Putamen (tissue), 1 donor: ENCODE measurements at places on chromosomes 12 and 14.

GRCh38 chr14:51121096-51121495 is 26.2 kb upstream of the TRIM9 start:
- DNase-seq = no peak

DNA sequence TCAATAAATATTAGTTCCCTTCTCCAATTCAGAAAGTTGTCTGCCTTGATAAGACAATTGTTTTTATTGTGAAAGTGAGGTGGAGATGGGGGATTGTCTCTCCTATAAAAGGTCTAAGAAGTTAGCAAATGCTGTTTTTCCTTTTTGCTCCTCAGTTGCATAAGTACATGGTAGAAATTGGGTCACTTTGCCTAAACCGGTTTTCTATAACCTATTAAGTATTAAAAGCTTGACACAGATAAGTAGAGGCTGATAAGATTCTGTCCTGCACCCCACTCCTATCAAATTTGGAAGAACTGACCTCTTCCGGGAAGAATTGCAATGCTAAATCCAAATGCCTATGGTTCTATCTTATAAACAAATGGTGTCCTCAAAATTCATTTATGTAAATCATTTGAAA is 7.0 kb downstream of the SLCO1B1 start:
- DNase-seq = no peak

DNA sequence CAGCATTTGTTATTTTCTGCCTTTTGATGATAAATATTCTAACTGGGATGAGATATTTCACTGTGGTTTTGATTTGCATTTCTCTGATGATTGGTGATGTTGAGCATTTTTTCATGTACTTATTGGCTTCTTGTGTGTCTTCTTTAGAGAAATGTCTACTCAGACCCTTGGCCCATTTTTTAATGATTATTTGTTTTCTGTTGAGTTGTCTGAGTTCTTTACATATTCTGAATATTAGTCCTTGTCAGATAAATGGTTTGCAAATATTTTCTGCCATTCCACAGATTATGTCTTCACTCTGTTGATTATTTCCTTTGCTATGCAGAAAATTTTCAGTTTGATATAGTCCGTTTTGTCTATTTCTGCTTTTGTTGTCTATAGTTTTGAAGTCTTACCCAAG is 317.0 kb downstream of the CEP128 start:
- DNase-seq = no peak

DNA sequence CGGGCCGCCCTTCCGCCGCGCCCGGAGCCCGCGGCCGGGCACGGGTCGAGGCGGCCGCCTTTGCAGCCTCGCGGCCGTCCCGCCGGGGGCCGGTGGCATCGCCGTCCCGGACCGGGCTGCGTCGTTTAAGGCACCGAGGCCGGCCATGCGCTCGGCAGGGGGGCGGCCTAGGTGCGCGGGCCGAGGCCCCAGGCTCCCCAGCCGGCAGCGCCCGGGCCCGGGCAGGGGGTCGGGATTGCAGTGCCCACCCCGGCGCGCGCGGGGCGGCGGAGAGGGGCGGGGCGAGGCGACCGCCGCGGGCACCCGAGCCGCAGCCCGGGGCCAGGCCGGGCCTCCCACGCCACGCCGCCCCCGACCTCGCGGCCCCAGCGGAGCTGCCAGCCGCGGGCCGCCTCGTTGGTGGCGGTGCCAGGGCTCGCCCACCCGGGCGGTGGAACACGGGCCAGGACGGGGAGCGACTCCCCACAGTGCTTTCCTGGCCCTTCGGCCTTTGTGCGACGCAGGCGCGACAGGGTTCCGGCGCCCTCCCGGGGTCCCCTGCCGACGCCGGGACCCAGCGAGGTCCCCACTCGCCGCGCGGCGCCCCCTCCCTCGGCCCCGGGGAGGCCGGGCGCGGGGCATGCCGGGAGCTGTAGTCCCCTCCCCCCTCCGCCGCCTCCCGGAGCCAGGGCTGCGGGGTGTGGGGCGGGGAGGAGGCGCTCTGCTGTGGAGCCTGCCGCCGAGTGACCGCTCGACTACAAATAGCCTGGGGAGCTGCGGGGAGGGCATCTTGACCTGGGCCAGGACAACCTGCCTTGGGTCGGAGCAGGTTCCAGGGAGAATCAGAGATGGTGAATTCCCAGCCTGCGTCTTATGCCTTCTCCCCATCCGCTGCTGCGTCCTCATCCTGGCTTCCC is 769 bp downstream of the FKBP4 start:
- DNase-seq = peak; percentile 87

DNA sequence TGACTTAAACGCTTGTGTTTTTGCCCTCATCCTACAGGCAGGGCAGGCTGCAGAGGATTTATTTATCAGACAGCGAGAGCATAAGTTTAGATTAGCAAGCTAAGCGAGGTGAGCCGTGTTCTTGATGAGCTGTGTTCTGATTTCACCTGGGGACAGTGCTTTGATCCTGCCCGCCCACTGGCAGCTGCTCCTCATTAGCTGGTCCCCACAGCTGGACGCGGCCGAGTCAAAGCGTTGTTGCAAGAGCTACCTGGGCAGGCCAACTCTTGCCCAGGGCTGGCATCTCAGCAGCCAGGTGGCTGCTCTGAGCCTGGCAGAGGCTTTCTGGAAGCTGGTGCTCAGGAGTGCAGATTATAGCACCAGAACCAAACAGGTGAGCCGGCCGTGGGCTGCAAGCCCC is 46.8 kb upstream of the BEGAIN start:
- no peak for DNase-seq
